ENCODE measurements at places on chromosomes 12 and 14.

GRCh38 chr14:76056128-76056527 is 70.6 kb downstream of the IFT43 start:
- DNase-seq = peak; percentile 4

GRCh38 chr14:37232907-37233481 is 35.3 kb downstream of the MIPOL1 start:
- DNase-seq = peak; percentile 61

DNA sequence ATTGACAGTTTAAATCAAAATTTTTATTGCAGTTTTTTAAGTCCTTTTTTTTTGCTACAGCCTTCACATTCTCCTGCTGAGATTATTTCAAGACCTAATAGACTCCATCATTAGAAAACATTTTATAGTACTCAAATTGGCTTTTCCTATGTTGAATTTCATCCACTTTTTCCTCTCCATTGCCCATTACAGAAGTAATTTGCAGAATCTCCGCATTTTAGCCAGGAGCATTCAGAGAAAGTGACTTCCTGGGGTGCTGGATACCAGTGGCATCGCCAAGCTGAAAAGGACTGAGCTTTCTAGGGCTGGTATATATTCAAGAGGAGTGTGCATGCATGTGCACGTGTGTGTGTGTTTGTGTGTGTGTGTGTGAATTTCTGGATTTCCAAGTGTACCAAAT is 340.8 kb downstream of the PDZRN4 start:
- no peak for DNase-seq

DNA sequence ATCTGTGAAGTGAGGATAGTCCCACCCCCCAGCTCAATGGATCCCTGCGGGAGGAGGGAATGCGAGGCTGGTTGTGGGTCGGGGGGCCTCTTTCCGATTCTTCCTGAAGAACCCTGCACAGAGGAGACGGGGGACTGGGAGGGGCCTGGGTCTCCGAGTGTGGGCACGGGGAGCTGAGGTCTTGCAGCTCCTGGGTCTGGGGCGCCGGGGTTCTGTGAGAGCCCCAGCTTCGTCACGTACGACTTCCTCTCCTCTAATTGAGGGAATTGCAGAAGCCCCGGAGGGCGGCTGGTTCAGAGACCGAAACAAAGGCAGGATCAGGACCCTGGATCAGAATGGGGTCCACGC is 66.6 kb downstream of the DIO3 start:
- DNase-seq = no peak

DNA sequence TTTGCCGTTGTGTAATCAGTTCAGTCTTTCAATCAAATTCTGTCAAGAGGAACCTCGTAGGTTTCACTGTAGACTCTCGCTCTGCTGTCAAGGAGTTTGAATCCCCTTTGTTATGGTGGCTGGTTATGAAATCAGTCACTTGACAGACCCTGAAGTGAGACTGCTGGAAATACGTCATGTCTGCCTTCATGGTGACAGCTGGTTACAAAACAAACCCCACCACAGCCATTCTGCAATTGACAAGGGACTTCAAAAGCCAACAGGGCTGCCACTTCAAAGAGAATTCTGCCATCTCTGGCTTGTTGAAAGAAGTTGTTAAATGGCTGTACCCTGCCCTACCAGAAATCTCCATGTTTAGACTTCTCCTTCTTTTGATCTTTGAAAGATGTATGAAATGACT is 286.9 kb downstream of the ERC1 start:
- no peak for DNase-seq

- no peak for DNase-seq
Observed at GRCh38 chr12:4447151-4447550, 1.5 kb upstream of the FGF6 start.

GRCh38 chr12:106841510-106842302 is 67.2 kb downstream of the RIC8B start:
- peak; percentile 41 for DNase-seq
